ENCODE measurements at places on chromosomes 6 and 20.

GRCh38 chr6:56534680-56535419 is 107.8 kb downstream of the DST start:
- no peak for DNase-seq

DNA sequence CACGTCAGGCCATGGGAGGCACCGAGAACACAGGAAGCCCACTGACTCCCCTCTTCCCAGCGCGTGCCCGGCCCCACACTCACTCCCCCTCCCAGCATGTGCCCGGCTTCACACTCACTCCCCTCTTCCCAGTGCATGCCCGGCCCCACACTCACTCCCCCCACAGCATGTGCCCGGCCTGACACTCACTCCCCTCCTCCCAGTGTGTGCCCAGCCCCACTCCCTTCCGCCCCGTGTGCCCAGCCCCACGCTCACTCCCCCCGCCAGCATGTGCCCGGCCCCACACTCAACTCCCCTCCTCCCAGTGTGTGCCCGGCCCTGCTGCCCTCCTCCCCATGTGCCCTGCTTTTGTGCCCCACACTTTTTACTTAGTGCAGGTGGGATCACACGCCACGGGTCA is 9.7 kb downstream of the RTEL1 start:
- DNase-seq, result no peak

GRCh38 chr6:121627761-121628160 is 192.3 kb downstream of the GJA1 start:
- no peak for DNase-seq

GRCh38 chr6:168216751-168217191 is 102.8 kb downstream of the DACT2 start:
- no peak for DNase-seq

GRCh38 chr6:107554918-107555317 is 65.0 kb downstream of the SOBP start:
- no peak for DNase-seq

- DNase-seq, result no peak
Measured at GRCh38 chr6:13412639-13413465, 74.5 kb downstream of the GFOD1 start.

DNA sequence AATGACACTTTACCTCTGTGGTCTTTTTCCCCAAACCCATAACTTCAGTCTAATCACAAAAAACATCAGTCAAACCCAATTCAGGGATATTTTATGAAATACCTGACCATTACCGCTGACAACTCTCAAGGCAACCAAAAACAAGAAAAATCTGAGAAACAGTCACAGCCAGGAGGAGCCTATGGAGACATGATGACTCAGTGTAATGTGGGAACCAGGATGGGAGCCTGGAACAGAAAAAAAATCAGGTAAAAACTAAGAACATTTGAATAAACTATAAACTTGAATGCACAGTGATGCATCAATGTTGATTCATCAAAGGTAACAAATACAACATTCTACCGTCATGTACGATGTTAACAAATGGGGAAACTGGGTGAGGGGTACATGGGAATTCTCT is 84.1 kb upstream of the TSHZ2 start:
- DNase-seq, result no peak

DNA sequence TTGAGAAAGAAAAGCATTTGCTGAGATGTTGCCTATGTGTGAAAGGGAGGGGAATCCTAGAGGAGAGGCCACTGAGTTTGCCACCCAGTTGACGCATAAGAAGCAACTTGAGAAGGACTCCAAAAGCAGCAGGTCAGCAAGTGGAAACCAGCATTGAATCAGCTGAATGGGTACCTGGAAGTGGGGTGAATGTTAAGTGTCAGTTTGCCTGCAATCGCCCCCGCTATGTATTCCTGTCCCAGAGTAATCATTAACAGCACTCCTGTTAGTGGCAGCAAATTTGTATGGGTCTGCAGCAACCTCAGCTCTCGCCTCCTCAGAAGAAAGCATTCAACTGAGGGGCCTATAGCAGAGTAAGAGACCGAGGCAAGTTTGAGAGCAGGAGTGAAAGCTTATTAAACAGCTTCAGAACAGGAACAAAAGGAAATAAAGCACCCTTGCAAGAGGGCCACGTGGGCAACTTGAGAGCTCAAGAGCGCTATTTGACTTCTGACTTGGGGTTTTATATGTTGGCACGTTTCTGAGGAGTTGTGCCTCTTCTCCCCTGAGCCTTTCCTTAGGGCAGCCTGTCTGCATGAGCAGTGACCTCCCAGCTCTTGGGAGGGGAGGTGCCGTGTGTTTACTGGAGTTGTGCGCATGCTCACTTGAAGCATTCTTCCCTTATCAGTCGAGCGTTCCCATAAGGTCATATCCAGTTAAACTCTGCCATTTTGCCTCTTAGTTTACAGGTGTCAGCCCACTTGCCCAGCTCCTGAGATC is 122.6 kb upstream of the PHACTR1 start:
- peak; percentile 77 for DNase-seq

DNA sequence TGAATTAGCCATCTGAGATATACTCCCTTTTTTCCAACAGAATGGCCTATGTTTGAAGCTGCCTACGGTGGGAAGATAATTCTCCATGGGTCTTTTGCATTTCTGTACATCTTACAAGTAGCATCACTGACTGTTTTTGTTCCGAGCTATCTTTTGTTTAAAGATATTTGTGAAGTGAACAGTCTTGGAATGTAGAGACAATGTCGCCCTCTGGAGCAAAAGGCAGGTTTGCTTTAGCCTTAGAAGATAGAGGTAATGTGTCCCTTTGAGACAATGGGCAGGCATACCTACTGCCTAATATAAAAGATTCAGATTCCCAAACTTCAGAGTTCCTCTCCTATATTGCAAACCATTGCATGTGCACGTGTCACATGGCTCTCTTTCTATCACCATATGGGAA is 347.8 kb upstream of the CNR1 start:
- no peak for DNase-seq

- DNase-seq, result no peak
Measured at GRCh38 chr6:159760602-159761057, 1.2 kb upstream of the ACAT2 start.

GRCh38 chr6:36075656-36076055 is 48.0 kb downstream of the MAPK14 start:
- DNase-seq, result no peak

GRCh38 chr6:159035891-159036290 is 8.9 kb downstream of the TAGAP start:
- DNase-seq, result no peak

- no peak for DNase-seq
Measured at GRCh38 chr6:25050356-25050755, 114.6 kb upstream of the RIPOR2 start.

DNA sequence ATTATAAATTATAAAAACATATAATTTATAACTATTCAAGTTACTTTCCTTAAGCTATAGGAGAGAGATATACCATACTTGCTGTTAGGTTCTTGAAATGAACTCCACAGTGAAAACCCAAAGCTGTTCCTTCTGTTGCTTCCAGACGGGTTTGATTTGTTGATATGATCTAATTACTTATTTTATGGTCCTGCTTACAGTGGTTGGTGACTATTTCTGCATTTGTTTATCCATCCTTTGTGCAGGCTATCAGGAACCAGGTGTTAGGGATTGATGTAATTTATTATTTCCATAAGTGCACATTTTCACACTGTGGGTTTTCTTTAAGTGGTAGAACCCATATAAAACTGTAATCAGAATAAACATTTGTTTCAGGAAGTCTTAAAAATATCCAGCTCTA is 167.1 kb downstream of the KIF6 start:
- DNase-seq, result no peak

DNA sequence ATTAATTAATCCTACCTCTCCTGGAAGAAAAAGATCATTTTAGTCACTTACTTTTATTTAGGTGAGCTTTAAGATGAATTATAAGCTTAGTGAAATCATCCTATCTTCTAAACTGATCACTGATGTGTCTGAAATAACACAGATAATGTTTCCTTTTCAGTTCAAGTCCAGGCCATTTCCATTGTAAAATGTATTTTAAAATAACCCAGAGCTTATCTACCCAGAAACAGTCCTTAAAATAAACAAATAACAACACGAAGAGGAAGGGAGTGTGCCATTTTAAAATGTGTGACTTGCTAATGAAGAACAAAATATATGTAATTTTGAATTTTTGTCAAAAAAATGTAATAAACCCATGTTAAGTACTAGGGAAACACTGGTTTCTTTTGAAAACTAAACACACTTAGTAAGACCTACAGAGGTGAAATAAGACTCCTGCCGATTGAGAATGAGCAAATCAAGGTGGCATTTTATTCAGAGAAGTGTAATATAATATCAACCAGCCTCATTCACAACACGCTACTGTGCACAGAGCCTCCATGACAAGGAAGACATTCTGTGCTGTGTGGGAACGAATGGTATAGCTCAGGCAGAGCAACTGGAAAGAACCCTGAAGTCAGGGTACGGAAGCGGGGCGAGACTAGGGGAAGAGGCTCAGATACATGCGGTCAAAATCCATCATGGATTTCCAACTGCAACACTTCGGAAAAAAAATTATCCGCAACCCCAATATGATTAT is 7.7 kb downstream of the LRP11 start:
- DNase-seq, result peak; percentile 7

- DNase-seq, result no peak
Measured at GRCh38 chr20:15658295-15658694, 915.0 kb downstream of the KIF16B start.

DNA sequence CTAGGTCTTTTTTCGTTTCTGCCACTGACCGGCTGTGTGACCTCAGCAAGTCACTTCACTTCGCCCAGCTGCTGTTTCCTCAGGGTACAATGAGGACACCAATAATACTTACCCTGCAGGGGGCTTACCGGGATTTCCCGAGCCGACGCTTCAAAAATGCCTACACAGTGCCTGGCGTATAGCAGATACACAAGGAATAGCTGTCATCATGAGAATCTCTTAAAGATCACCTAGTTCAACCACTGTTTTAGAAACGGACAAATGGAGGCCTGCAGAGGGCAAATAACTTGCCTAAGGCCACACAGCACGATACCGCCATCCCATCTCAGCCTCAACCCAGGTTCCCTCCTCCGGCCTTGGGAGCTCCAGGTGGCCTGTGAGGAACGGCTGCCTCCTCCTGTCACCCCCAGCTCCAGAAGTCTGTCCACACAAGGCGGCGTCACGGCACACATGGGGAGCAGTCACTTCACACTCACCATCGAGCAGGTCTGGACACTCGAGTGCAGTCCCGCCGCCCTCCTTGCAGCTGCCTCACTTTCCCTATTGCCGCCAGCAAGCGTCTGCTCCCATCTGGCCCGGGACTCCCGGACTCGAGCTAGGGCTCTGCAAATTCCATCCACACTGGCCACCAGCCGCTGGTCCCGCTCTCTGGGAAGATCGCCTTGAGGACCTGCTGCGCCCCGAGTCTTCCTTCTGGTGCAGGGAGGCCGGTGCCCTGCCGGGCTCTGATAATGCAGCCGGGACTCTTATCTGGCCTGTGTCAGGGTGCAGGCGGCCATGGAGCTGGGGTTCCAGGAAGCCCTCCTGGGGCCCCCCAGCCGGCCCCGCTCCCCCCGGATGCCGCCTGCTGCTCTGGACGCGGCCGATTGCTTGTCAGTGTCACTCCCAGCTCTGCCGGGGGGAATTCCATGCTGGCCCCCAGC is at the start of gene RIPOR3:
RIPOR3 (minus strand) TSS at position 893 of the 923 bp plus-strand sequence; CDS start at position 479, 414 bp downstream.
- peak; percentile 46 for DNase-seq

DNA sequence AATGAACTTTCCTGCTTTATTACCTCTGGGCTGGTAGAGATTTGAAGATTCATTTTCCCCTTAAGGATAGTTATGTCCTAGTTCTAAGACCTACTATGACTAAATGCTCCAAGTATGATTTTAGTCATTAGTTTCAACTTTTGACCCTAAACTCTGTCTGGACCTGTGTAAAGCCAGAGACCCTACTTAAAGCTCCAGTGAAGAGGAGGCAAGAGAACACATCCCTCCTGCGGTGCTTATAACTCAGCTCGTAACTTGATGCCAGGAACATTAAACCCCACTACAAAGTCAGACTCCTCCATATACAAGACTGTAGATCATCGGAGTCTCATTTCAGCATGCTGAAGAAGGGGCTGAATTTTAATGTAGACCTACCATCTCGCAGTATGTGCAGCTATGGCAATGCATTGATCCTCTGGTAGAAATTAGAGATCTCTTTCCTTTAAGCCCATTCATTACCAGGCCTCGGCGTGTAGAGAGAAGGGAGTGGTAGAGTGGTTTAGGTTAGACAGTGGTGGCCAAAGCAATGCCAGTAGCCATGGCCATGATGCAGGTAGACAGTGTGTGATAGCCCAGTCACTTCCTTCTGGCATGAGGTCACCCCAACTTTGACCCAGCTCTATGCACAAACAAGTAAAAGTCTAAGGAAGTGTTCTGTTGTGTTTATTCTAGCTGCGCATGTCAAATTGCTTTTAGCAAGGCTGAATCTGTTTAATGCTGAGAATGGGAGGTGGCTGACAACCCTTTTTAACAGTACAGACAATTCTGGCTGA is 34.8 kb upstream of the MYB start:
- DNase-seq, result no peak

DNA sequence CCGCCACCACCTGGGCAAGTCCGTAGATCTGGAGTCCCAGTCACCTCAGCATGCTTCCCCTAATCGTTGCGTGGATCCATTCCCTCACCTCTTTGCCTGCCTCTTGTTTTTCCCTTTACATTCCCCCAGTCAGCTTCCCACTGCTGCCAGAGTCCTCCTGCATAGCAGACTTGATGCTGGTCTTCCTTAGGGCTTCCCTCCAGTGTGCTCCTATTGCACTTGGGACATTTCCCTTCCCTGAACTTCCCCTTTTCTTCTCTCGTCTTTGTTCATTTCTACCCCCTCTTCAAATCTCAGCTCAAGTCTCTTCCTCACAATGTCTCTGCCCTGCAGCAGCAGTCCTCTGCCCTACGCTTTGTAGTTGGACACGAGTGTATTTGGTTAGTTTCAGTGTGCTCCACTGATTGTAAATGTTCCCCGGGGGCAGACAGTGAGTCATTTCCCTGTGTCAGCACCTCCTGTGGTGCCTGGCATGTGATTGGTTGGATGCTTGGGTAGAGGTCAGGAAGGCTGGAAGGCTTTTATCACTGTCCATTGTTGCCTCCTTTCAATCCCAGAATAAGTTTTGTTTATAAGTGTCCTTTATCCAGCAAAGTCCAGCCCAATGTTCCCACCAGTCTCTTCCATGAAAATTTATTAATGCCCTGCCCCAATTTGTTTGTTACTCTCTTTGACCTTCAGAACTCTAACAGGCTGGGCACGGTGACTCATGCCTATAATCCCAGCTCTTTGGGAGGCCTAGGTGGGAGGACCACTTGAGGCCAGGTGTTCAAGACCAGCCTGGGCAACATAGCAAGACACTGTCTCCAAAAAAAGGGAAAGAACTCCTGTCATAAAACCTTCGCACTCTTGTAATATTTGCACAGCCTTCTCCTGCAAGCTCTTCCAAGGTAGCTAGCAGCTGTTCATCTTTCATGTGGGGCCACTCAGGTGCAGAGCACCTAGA is 38.3 kb downstream of the FAM120B start:
- DNase-seq, result no peak

GRCh38 chr6:28496099-28496779 is 19.4 kb downstream of the GPX6 start:
- DNase-seq, result peak; percentile 66

- peak; percentile 76 for DNase-seq
Measured at GRCh38 chr6:61809004-61809595, 476.9 kb downstream of the KHDRBS2 start.

DNA sequence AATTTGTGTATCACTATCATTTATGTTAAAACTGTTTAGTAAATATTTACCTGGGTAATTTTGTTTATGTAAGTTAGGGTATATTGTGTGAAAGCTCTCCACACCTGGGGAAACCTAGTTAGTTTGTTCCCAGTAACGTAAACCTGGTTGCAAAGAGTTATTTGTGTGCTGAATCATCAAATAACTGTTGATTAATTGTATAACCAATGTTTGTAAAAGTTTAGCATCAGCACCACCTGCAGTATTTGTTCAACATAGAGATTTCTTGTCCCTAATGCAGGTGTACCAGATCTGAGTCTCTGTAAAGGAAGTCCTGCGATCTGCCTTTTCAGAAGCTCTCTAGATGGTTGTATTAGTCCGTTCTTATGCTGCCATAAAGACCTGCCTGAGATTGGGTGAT is 440.4 kb downstream of the COL12A1 start:
- DNase-seq, result no peak
